Bone marrow (tissue), 2 donors: ENCODE measurements at places on chromosomes 7 and 10.

GRCh38 chr7:28052933-28053332 lies 127.7 kb downstream of the JAZF1 start:
- DNase-seq = no peak

DNA sequence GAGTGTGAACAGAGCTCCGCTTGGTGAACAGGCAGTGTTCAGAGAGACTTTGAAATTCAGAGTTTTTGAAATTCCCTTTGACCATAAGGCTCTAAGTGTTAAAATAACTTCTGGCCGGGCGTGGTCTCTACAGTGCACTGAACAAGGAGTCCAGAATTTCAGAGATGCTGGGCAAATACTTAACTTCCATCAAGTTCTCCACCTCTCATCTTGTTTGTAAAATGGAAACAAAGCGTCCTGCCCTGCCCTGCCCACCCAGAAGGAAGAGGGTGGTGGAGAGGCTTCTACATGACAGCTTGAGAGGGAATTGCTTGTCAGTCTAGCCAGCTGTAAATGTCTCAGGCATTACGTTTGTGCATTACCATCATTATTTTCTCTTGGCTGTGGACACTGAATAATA lies 102.6 kb downstream of the RGS10 start:
- DNase-seq = no peak

- DNase-seq = no peak
Measured at GRCh38 chr7:103810112-103810744, 179.2 kb downstream of the RELN start.

DNA sequence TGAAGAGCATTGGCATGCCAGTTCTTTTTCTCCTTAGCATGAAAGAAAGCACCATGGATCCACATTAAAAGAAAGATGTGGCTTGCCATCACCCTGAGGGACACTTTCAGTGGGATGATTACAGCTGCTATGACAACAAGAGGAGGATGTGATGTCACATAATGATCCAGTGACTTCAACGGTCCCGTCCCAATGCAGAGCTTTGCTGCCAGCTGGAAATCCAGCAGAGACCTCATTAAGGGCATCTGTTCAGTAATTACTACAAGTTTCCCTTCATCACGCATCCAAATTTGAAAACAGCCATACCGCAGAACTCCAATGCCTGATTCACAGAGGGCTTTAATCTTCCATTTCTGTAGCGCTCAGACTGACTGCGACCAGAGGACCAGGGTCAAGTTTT lies 206.6 kb downstream of the LSM5 start:
- no peak for DNase-seq

DNA sequence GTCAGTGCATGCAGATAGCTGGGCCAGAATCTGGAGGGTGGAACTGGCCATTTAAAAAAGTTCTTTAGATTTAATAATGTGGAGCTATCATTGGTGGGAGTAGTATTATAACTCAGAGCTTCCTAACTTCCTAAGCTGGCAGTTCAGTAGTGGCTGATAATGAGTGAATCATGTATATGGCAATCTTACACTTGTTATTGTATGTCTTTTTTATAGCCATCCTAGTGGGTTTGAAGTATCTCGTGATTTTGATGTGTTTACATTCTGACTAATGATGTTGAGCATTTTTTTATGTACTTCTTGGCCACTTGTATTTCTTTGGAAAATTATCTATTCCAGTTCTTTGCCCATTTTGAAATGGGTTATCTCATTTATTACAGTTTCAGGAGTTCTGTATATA lies 15.4 kb downstream of the TFAM start:
- DNase-seq = no peak

DNA sequence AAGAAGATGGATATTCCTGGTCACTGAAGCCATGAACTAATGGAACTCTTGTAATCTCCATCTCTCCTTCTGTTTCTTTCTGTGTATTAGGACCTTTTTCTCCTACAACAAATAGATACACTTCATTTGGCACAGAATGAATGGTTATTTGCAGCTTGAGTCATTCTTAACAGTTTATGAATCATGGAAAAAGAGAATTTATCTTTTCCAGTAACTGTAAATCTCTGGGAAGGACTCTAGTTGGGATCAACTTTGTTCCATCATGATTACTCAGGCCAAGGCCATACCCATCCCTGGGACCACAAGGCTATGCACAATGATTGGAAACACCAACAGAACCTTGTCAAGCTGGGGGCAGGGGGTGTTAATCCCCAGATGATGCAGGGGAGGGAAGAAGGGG lies 36.1 kb upstream of the MDFIC start:
- no peak for DNase-seq

GRCh38 chr10:29957907-29958331 lies 101.5 kb downstream of the JCAD start:
- no peak for DNase-seq

DNA sequence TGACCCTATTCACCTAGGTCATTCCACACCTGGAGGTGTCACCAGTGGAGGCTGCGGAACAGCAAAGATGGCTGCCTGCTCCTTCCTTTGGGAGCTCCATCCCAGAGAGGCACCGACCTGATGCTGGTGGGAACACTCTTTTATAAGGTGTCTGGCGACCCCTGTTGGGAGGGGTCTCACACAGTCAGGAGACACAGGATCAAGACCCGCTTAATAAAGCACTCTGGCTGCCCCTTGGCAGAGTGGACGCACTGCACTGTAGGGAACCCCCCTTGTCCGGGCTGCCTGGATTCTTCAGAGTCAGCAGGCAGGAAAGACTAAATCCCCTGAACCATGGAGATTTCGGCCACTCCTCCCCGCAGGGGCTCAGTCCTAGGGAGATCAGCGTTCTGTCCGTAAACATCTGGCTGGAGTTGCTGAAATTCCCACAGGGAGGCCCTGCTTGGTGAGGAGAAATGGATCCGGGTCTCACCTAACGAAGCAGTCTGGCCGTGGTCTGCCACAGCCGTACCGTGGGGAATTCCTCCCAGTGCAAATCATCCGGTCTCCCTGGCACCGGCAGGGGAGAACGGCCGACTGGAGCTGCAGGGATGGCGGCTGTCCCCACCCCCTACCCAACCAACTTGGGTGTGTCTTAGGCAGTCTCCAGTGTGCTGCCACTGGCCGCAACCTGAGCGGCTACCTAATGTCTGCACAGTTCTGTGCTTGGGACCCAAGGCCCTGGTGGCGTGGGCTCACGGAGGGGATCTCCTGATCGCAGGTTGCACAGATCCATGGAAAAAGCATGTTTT lies 66.1 kb downstream of the LSMEM1 start:
- no peak for DNase-seq

- no peak for DNase-seq
Measured at GRCh38 chr7:29229946-29230345, 35.4 kb downstream of the CHN2 start.

DNA sequence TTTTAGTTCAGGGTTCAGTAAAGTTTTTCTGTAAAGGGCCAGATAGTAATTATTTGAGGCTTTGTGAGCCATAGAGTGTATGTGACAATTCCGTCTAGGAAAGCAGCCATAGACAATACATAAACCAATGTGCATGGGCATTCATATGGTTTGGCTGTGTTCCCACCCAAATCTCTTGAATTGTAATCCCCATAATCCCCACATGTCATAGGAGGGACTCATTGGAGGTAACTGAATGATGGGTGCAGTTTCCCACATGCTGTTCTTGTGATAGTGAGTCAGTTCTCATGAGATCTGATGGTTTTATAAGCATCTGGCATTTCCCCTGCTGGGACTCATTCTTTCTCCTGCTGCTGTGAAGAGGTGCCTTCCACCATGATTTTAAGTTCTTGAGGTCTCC lies 29.9 kb downstream of the SEC61G start:
- no peak for DNase-seq

- DNase-seq = no peak
Measured at GRCh38 chr7:129955993-129956543, 3.3 kb upstream of the UBE2H start.
